Stimulated activated CD8-positive, alpha-beta memory T cell treated with anti-CD3 and anti-CD28 coated beads, Interleukin-4, amount 100 ng/mL, for 1 hour (primary cell): ENCODE measurements at places on chromosomes 5 and 9.

DNA sequence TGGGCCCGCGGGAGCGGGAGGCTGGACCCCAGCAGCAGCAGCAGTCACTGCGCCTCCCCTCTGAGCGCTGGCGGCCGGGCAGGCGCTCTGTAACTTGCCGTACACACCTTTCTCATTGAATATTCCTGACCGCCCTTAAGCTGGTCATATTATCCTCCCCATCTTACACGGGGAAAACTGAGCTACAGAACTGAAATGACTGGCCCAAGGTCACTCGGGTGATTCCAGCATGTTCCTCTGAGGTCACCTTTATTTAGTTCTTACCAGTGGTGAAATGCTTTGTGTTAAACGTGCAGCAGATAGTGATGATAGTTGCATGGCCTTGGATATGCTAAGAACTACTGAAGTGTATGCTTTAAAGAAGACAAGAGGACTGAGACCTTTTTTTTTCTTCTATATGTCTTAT, 607 bp downstream of the UQCRQ start:
- no peak for DNase-seq

DNA sequence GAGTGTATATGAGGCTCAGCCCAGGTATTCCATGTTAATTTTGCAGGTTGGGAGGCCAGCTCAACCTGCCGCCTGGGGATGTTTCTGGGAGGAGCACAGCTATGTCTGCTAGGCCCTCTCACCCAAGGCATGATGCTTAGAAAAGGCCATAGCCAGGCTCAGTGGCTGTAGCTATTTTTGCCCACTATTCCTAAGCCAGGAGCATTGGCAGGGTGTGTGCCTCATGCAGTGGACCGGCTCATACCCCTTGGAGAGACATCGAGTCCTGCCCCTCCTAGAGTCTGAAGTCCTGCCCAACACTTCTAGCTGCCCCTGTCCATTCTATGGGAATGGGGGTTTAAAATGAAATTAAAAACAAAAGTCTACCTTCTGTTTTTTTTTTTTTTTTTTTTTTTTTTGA, 22.3 kb downstream of the ADCY2 start:
- no peak for DNase-seq

- DNase-seq, result no peak
These were observed 96.2 kb downstream of the TRPM3 start for GRCh38 chr9:71025201-71025600.

GRCh38 chr9:82923092-82923911, 139.6 kb downstream of the RASEF start:
- DNase-seq, result no peak

GRCh38 chr9:37669232-37669631, 18.5 kb downstream of the FRMPD1 start:
- DNase-seq, result no peak

- no peak for DNase-seq
These were observed 90.0 kb upstream of the POU5F2 start for GRCh38 chr5:93831449-93831848.

DNA sequence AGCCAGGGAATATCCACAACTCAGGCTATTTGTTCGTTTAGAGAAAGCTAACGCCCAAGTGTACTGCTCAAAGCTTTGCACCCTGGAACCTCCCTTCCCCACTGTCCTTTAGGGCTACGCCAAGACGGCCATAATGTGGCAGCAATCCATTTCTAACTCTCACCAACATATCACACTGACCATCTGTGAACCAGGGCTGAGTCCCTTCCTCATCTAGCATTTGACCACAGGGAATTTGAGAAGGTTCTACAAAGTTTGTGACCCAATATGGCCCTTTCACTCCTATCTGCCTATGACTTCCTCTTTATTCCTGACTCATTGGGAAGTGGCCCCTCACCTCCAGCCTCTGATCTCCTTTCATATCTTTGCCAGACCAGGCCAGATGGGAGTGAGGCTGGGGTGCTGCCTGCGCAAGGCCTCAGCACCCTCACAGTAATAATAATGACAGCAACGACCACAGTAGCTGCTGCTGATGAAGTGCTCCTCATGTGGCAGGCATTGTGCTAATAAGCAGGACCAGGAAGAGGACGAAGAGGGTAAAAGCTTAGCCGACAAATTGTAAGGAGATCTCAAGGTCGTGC, 9.3 kb upstream of the ARAP3 start:
- no peak for DNase-seq

GRCh38 chr5:74375271-74375670, 265.3 kb downstream of the ENC1 start:
- DNase-seq, result no peak

DNA sequence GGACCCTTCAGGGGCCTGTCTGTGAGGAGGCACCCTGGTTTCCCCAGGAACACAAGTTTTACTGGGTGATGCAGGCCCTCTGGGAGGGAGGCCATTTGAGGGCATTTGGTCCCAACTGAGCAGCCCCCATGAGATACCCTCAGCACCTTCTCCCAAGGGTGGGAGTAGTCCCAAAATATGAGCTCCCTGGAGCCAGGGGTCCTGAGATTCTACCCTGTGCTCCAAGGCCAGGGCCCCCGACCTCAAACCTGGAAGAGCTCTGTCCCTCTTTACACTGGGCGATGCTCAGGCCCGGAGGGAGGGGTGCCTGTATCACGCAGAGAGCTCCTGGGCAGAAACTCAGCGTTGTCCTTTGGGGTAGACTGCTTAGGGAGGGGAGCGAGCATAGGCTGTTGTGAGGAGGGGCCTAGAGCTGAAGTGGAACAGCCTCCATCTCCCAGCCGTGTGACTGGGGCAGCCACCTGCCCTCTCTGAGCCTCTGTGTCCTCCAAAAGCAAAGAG, 64.0 kb upstream of the SYNPO start:
- DNase-seq, result no peak

GRCh38 chr5:115809946-115810345, 6.5 kb downstream of the CDO1 start:
- DNase-seq, result no peak

GRCh38 chr5:126508251-126508961, 85.2 kb downstream of the GRAMD2B start:
- DNase-seq, result no peak

DNA sequence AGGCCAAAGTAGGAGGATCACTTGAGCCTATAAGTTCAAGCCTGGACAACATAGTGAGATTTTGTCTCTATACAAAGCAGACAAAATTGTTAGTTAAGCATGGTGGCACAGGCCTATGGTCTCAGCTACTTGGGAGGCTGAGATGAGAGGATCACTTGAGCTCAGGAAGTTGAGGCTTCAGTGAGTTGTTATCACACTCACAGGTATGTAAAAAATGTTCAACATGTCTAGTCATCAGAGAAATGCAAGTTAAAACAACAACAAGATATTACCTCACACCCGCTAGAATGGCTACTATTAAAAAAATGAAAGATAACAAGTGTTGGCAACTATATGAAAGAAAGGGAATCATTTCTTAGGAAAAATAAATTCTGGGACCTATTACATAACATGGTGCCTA, 341.5 kb upstream of the ST8SIA4 start:
- no peak for DNase-seq

DNA sequence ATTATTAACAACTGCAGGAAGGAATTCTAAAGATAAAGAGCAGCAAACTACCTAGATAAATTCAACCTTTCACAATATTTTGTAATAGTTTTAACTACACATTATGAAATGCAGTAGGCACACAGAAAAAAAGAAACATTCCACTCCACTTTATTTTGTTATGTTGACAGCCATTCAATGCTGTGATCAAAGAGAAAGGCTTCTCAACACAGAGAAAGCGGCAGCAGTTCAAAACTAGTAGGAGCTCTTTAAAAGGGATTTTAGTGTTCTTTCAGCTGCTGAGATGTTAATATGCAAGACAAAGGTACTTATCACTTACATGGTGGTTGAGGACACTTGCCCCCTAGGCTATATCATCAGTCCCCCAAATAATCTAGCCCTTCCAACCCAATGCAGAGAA, 11.6 kb downstream of the CEMIP2 start:
- DNase-seq, result no peak
